ENCODE measurements at places on chromosomes 2 and 18. TPM values are rescaled to one million over a fixed set of nuclear protein-coding genes. Genes with fewer than 3 reads are reported as not detected.

The GPN1 gene
- total RNA-seq = 55.4 TPM

The RUFY4 gene
- not detected for total RNA-seq

The PSMA8 gene
- not detected for total RNA-seq

The FOXI3 gene
- 0.06 TPM for total RNA-seq

The PSTPIP2 gene
- total RNA-seq = 0.29 TPM

All from A549 treated with AZD2906 at 1 μM for 4 hours (cell line).